Astrocyte of the spinal cord (primary cell): ENCODE measurements at places on chromosomes 1 and 21.

- DNase-seq: no peak
Measured at GRCh38 chr1:114803001-114803400, 22.5 kb upstream of the SIKE1 start.

DNA sequence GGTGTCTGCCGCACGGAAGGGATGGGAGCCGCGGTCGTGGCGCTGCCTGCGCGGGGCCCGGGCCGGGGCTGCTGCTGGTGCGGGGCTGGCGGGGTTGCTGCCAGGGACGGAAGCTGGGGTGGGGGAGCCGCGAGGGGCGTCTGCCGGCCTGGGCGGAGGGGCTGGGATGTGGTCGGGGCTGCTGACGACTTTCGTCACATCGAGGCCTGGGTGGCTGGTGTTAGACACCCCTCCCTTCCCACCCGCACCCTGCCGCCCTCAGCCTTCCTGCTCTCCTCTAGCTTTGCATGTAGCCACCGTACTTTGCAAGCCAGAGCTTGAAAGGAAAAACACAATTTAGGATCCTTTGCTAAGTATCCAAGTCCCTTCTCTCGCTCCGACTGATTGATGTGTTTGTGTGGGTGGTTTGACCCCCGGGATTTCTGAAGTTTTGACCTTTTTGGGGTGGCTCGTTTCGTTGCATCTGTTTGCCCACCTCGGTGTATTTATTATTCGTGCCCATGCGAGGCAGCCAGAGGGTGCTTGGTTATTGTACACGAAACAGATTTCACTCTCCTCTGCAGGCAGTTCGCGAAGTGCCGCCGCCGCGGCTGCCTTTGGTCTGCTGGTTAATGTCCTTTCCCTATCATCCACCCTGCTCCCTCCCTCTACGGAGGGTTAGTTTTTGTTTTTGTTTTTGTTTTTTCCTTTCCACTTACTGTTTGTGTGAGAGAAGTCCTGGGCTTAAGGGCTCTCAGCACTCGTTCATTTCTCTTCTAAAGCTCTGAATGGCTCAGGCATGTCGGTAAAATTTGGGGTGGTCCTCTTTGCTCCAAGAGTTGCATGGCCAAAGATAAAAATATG, 868 bp downstream of the C1orf21 start:
- DNase-seq: peak; percentile 42

- no peak for DNase-seq
Measured at GRCh38 chr1:42845866-42846256, 552 bp upstream of the ZNF691 start.

DNA sequence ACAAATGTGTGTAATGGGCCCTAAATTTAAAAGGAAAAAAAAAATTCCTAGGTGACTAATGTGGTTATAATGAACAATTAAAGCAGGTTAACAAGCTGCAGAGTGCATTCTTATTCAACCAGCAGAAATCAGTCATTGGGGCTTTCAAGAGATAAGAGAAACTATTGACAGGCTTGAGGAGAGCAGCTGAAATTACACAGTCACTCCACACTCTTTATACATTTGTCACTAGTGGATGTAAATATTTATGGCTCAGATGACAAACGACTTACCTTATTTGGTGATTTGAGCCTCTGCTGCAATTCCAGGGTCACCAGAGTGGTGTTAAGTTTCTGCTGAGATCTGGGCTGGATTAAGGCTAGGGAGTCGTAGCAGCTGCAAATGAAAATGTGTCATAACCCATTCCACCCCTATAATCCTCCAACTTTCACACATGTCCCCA, 896.3 kb downstream of the TTLL7 start:
- no peak for DNase-seq

GRCh38 chr1:87435484-87435883, 106.8 kb downstream of the LMO4 start:
- peak; percentile 34 for DNase-seq

- no peak for DNase-seq
Measured at GRCh38 chr1:241202401-241202800, 154.6 kb downstream of the RGS7 start.

GRCh38 chr1:154304664-154305337, 16.1 kb upstream of the AQP10 start:
- DNase-seq: no peak
